ENCODE measurements at places on chromosomes 4 and X. TPM values are rescaled to one million over a fixed set of nuclear protein-coding genes. Genes with fewer than 3 reads are reported as not detected.
A peak's percentile ranks its signal among the peaks of the same experiment; 100 is the strongest.

GRCh38 chr4:101042847-101043246, 304.5 kb downstream of the PPP3CA start:
- no peak for DNase-seq
- no peak overlapping the region for H3K27ac ChIP-seq
- H3K27me3 ChIP-seq = no peaks in the 10 kb centered on the region
- peaks cover 8% of the 10 kb centered on the region for H3K36me3 ChIP-seq
- H3K4me1 ChIP-seq = peaks cover 18% of the 10 kb centered on the region
- no peak overlapping the region for H3K4me3 ChIP-seq

GRCh38 chr4:15755321-15756155, 22.6 kb upstream of the CD38 start:
- peaks cover 45% of the 10 kb centered on the region for H3K4me1 ChIP-seq
- H3K27me3 ChIP-seq = no peaks in the 10 kb centered on the region
- H3K27ac ChIP-seq = peak overlapping the region; percentile 92

DNA sequence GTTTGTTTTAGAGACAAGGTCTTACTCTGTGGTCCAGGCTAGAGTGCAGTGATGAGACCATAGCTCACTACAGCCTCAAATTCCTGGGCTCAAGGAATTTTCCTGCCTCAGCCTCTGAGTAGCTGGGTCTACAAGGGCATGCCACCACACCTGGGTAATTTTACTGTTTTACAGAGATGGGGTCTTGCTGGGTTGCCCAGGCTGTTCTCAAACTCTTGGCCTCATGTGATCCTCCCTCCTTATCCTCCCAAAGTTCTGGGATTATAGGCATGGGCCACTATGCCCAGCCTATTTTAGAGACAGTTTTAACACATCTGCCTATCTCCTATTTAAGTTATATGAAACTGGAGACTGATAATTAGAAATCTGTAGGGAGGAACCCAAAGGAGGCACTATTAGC, 53.8 kb downstream of the SPRY1 start:
- no peaks in the 10 kb centered on the region for H3K27me3 ChIP-seq
- peaks cover 48% of the 10 kb centered on the region for H3K4me1 ChIP-seq
- no peak overlapping the region for H3K4me3 ChIP-seq
- DNase-seq = no peak

GRCh38 chrX:147699061-147699460, 212.7 kb upstream of the FMR1 start:
- no peaks in the 10 kb centered on the region for H3K4me1 ChIP-seq
- no peak overlapping the region for H3K27ac ChIP-seq
- no peaks in the 10 kb centered on the region for H3K36me3 ChIP-seq
- DNase-seq = no peak
- H3K4me3 ChIP-seq = no peak overlapping the region

DNA sequence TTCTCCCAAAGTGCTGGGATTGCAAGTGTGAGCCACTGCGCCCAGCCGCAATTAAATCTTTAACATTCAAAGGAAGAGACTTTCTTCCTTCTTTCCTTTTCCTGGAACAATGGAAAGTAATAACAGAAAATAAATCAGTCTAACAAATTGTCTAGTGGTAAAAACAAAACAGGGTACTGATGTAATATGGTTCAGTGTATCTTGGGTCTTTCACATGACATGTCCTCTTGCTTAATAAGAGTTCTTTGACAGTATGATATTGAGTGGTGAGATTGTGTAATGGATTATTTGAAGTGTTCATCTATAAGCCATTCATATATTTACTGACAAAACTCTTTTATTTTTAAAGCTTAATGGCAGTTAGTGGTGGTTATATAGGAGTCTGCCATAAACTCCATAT, 256.6 kb downstream of the SPRY1 start:
- peaks cover 7% of the 10 kb centered on the region for H3K36me3 ChIP-seq
- H3K4me1 ChIP-seq = peaks cover 13% of the 10 kb centered on the region
- H3K4me3 ChIP-seq = no peak overlapping the region
- DNase-seq = no peak

- no peak for DNase-seq
- no peak overlapping the region for H3K27ac ChIP-seq
- no peaks in the 10 kb centered on the region for H3K36me3 ChIP-seq
- no peaks in the 10 kb centered on the region for H3K27me3 ChIP-seq
- H3K4me1 ChIP-seq = no peaks in the 10 kb centered on the region
Observed at GRCh38 chr4:85829276-85830051, 354.5 kb downstream of the ARHGAP24 start.

GRCh38 chrX:110964786-110965185, 131.2 kb upstream of the PAK3 start:
- H3K36me3 ChIP-seq = no peaks in the 10 kb centered on the region
- H3K27me3 ChIP-seq = no peaks in the 10 kb centered on the region
- no peak overlapping the region for H3K27ac ChIP-seq
- no peak for DNase-seq

- DNase-seq = no peak
- no peaks in the 10 kb centered on the region for H3K27me3 ChIP-seq
- no peak overlapping the region for H3K27ac ChIP-seq
- H3K36me3 ChIP-seq = no peaks in the 10 kb centered on the region
Observed at GRCh38 chrX:43753637-43754036, 97.5 kb downstream of the MAOA start.

DNA sequence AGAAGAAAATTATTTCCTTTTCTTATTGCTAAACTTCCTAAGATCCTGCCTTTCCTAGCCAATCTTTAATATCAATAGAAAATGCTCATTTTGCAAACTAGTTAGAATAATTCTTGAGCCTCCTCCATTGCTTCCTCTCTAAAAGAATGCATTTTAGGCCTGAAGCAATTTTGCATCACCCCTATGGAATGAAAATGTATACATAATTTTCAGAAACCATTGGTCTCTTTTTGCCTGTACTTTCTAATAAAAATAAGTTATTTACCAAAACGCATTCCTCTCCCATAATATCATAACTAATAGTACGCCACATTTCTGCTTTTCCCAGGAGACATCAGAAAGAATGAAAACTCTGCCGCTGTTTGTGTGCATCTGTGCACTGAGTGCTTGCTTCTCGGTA, 1.7 kb downstream of the MUC7 start:
- H3K4me1 ChIP-seq = no peaks in the 10 kb centered on the region
- no peaks in the 10 kb centered on the region for H3K27me3 ChIP-seq
- no peak overlapping the region for H3K4me3 ChIP-seq
- DNase-seq = no peak
- no peaks in the 10 kb centered on the region for H3K36me3 ChIP-seq

- no peak overlapping the region for H3K27ac ChIP-seq
- peaks cover 16% of the 10 kb centered on the region for H3K4me1 ChIP-seq
- no peak overlapping the region for H3K4me3 ChIP-seq
- H3K27me3 ChIP-seq = no peaks in the 10 kb centered on the region
Observed at GRCh38 chrX:153764786-153765137, 713 bp downstream of the PLXNB3 start.

Gene NEIL3
- 18.7 TPM for total RNA-seq

Gene NDNF
- 0.41 TPM for total RNA-seq

Gene SHISA3
- total RNA-seq = 0.23 TPM

Gene SUPT20HL2
- not detected for total RNA-seq

Gene FNIP2
- 11.7 TPM for total RNA-seq
